ENCODE measurements at places on chromosomes 4 and X.

DNA sequence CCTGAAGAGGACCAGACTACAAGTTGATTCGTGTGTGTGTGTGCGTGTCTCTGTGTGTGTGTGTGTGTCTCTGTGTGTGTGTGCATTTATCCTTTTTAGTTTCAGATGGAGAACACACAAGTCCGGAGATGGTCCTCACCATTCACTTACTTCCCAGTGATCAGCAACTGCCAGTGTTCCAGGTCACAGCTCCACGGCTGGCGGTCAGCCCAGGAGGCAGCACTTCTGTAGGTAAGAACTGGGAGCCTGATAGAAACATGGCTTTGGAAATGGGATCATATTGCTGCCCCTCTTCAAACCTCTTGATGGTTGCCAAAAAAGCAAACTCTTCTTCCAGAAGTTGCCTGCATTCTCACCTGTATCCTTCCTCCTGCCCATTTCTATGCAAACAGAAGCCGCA lies 122.6 kb upstream of the ANXA3 start:
- no peak for DNase-seq

DNA sequence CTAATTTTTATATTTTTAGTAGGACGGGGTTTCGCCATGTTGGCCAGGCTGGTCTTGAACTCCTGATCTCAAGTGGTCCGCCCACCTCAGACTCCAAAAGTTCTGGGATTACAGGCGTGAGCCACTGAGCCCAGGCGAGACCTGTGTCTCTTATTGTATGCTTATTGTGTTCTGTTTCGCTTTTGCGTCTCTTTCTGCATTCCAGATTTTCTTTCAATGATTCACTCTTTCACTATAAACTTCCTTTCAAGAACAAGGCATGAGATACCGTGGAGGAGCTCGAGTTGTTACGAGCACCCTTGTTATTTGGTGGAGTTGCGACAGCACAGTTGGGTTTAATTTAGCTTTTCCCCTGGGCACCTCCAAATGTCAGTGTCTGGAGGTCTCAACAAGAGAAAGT lies 366.7 kb upstream of the FAT1 start:
- peak; percentile 7 for DNase-seq

DNA sequence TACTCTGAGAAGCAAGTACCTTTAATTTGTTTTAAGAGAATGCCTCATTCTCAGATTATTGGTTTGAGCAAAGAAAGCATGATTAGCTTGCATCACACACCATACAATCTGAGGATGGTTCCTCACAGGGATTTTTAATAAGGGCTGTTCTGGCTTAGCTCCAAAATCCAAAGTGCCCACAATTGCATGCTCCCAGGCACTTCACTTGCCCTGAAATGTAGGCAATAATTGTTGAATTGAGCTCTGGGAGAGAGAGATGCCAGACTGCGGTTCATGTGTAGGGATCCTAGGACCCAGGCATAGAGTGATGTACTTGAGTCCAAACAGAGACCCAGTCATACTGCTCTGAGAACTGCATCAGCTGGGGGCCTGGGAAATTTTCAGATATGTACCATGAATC lies 358.4 kb upstream of the CXorf51B start:
- no peak for DNase-seq

DNA sequence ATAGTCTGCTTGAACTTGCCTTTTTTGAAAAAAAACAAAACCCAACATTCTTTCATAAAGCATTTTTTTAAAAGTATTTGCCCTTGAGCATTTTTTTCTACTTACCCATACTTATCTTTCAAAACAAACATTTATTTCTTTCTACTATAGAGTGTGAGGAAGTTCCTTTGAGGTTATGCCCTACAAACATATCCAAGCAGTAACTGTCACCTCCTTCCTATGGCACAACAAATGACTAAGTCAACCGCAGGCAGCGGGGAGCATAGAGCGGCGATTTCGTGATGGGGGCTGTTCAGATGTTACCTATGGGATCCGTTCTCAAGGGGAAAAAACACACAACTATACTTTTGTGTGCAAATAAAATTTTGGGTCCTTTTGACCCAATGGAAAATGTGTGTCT lies 19.4 kb downstream of the SPRY1 start:
- peak; percentile 79 for DNase-seq

DNA sequence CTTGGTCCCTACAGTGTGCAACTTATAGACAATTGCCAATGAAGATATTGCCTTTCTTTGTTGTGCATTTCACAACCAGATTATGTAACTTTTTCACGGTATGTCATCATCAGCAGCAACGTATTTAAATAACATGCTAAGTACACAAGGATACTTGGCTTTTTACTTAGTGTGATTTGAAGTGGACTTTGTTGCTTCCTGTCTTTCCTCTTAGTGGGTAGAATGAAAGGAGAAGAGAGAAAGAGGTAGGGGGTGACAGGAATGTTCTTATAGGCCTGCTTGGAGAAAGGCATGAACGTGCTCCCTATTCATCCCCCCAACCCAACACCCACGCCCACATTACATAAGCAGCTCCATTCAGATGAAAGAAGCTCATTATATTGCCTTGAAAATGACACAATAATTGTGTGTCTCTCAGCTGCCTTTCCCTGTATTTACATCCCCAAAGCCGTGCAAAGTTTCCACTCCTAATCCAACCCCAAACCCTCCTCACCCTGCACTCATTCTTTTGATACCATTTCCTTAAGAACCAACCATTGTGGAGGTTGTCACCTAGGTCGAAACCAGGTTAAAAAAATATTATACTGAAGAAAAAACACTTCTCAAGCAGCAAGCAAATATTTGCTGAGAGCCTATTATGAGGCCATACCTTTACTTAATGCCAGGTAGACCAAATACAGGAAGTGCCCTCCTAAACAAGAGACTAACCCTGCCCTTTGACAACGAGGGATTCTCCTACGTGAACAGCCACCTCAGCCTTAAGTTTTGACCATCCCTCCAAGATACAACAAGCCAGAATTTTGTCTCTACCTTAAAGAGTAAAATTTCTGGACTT lies 25.2 kb upstream of the GK start:
- no peak for DNase-seq

DNA sequence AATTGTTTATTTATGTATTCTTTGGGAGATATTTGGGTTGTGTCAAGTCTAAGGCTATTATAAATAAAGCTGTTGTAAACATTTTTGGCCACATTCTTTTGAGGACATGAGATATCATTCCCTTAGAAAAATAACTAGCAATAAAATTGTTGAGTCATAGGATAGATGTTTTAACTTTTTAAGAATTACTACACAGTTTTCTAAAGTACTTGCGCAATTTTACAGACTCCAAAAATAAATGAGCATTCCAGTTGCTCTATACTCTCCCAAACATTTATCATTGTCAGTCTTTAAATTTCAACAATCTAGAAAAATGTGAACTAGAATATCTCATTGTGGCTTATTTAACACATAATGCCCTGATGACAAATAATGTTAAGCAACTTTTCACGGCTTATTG lies 189.1 kb upstream of the ADGRL3 start:
- DNase-seq: peak; percentile 15

- peak; percentile 76 for DNase-seq
These were observed 32.8 kb downstream of the FAM13A start for GRCh38 chr4:89024051-89024675.

DNA sequence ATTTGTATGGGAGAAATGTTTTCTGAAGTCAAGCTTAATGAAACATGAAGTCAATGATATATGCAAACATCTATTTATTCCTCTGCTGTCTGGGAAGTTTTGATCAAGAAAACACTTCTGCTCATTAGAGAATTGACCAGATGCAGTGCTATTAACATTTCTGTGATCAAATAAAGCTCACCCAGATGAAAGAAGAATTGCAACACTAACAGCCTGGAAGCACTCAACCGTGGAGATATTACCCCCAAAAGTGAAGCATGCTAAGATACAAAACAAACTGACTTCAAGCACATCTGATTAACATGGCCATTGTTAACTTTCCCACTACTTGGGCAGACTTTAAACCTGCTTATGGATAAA lies 73.7 kb upstream of the GUCY1A1 start:
- no peak for DNase-seq

DNA sequence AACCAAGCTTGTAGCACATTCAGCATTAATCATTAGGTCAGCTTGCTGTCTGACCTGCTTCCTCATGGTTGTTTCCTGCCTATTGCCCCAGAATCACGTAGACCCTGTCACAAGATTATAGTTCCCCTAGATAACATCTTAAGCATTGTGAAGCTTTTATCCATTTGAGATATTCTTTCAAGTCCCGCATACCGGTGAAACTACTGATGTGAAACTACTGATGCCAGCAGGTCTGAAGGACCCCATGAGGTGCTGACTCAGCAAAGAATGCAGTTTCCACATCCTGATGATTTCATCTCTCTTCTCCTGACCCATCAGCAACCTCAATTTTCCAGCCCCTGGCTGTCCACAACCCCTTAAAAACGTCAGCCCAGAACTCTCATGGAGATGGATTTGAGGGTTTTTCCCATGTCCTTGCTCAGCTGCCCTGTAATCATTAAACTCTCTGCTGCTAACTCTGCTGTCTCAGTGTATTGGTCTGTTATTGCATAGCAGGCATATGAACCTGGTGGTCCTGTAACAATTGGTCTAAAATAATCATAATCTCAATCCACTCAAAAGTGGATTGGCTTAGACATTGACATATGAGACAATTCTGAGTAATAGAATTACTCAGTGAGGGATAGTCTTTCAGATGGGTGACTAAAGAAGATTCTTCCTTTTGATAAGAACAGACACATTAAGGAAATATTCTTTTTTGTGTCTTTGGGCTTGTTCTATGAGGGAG lies 26.3 kb upstream of the UBA6 start:
- peak; percentile 36 for DNase-seq
